ENCODE measurements at places on chromosomes 7 and 10. TPM values are rescaled to one million over a fixed set of nuclear protein-coding genes. Genes with fewer than 3 reads are reported as not detected.

The GPAM gene
- 4.6 TPM for total RNA-seq

The ZNF488 gene
- total RNA-seq: not detected

The TAC1 gene
- total RNA-seq: 1.5 TPM

The PHYHIPL gene
- total RNA-seq: 0.83 TPM

The ETV1 gene
- total RNA-seq: 7.4 TPM

The NFE2L3 gene
- 4.1 TPM for total RNA-seq

The FANK1 gene
- total RNA-seq: 6.7 TPM

The CPN1 gene
- not detected for total RNA-seq

The GPER1 gene
- total RNA-seq: 2.4 TPM

The CALML5 gene
- not detected for total RNA-seq

The GIMAP1 gene
- 4.0 TPM for total RNA-seq

The GRM8 gene
- 3.9 TPM for total RNA-seq

The ANK3 gene
- total RNA-seq: 54.7 TPM

The LRRC18 gene
- not detected for total RNA-seq

The THSD7A gene
- 16.2 TPM for total RNA-seq

The GARIN1A gene
- 6.6 TPM for total RNA-seq

The ACBD7 gene
- total RNA-seq: not detected

The LRRC4 gene
- total RNA-seq: 2.5 TPM

DNA sequence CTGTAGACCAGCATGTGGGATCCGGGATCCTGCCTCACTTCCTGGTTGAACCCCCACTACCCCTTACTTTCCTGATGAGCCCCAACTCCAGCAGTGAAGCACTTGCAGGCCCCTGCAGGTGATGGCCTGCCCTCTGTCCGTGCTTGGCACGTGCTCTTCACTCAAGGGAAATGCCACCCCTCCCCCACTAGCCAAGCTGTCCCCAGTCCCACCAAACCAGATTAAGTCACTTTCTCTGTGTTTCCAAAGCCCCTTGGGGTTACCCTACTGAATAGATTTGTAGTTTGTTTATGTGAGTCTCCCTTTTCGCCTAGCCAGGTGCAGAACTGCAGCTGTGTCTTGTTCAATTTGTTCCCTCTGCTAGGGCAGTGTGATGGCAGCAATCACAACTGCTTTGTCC lies 121.7 kb downstream of the WDFY4 start:
- DNase-seq: no peak

GRCh38 chr7:125643302-125643701 lies 713.7 kb upstream of the POT1 start:
- no peak for DNase-seq

DNA sequence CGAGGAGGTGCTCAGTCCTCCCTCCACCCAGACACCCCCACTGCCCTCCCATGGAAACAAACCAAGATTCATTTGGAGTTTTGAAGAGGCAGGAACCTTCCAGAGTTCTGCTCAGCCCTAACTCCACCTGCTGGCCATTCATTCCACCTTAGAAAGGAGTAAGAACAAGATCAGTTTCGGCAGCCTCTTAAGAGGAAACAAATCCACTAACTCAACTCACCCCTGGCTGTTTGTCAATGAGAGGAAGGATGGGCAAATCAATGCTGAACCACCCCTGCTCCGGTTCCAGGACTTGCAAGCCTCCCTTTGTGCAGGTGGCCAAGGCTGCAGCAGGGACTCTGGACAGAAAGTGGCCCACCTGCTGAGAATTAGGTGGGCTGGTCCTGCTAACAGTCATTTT lies 26.2 kb downstream of the CCDC3 start:
- DNase-seq: no peak

DNA sequence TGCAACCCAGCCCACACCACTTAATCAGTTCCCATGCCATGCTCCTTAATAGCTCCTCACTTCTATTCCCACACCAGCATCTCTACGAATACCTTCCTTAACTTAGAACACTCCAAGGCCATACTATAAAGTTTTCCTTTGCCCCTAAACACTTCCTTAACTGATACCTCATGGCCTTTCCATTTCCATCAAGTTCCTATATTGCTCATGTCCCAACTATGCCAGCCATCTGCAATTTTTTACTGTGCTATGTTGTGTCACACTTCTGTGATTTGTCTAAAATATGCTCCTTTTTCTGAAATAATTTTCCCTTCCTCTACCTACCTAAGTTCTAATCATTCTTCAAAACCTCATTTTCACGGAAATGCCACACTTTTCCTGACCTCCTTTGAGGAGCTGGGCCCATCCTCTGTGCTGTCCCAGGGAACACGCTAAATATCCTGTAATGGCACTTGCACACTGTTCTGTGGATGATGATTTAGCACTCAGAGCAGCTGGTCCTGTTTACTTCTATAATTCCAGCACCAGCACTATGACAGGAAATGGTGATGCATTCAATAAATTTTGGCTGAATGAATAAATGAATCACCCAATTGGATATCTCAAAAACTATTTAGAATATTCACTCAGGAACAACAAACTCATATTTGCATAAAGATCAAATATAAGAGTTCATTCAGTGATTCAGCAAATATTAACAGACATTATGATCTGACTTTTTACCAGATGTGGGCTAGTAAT lies 266.5 kb upstream of the HGF start:
- DNase-seq: no peak

GRCh38 chr7:7922684-7923385 lies 45.8 kb upstream of the GLCCI1 start:
- DNase-seq: no peak

- DNase-seq: no peak
Measured at GRCh38 chr7:140526787-140527664, 47.7 kb upstream of the MKRN1 start.

GRCh38 chr7:87831097-87831496 lies 45.1 kb downstream of the SLC25A40 start:
- DNase-seq: no peak

- peak; percentile 67 for DNase-seq
Measured at GRCh38 chr7:5424749-5425506, 1.3 kb upstream of the TNRC18 start.

GRCh38 chr10:6014241-6014761 lies 37.0 kb upstream of the IL15RA start:
- peak; percentile 59 for DNase-seq

DNA sequence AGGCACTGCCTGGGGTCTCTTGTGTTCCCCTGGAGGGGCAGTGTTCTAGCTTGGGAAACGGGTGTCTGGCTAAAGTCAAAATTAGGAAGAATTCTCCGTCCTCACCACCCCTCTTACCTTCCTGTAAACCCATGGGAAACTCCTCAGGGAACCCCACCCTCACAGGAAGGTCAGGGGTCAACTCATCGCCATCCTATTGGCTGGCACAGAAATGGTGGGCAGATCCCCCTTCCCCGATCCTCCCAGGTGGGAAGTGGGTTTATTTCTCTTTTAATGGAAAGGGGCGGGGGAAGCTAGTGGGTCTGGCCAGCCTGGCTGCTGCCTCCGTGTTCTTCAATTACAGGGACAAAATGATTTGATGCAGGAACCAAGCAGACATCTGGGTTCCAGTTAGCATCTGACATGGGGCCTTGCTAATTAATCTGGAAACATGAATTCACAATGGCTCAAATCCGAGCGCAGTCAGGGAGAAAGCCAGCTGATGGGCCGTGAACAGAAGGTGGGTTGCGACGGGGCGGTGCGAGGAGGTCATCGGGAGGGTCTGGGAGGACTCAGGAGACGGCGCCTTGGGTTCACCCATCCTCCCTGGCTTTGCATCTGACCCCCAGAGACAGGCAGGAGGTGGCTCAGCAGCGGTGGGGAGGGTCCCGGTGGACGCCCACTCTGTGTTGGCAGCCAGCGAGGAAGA lies 66.6 kb downstream of the SLIT1 start:
- no peak for DNase-seq

GRCh38 chr10:119686465-119687191 lies 35.4 kb downstream of the BAG3 start:
- peak; percentile 80 for DNase-seq

- no peak for DNase-seq
Measured at GRCh38 chr10:16470747-16471146, 33.9 kb downstream of the PTER start.

GRCh38 chr10:31774299-31774900 lies 154.2 kb downstream of the ARHGAP12 start:
- no peak for DNase-seq

GRCh38 chr10:131398166-131398565 lies 86.6 kb upstream of the TCERG1L start:
- DNase-seq: no peak

GRCh38 chr7:85095366-85095765 lies 91.5 kb downstream of the SEMA3D start:
- DNase-seq: no peak

GRCh38 chr10:128060341-128061250 lies 65.6 kb downstream of the MKI67 start:
- DNase-seq: no peak

- DNase-seq: no peak
Measured at GRCh38 chr7:4137552-4137951, 544.5 kb upstream of the FOXK1 start.

DNA sequence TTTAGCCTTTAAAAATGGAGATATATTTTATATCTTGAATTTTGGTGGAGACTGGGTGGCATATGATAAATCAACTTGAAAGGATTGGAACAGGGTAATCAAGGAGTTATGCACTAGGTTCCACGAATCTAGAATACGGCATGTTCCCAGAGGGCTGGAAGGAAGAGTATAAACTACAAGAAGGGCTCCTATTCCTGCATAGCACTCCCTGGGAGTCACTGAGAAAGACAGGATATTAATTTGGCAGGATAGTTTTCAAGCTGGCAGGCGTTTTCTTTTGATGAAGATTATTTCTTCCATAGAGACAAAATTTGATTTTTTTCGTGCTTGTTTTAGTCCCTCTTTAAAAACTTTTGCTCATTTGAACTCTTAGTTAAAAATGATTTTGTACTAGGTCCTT lies 119.7 kb downstream of the VWC2 start:
- no peak for DNase-seq

- DNase-seq: no peak
Measured at GRCh38 chr10:69910561-69910960, 108.9 kb downstream of the COL13A1 start.

- no peak for DNase-seq
Measured at GRCh38 chr10:3150961-3151360, 21.6 kb downstream of the PITRM1 start.

- no peak for DNase-seq
Measured at GRCh38 chr10:20858292-20859124, 38.6 kb downstream of the NEBL start.

GRCh38 chr7:112573302-112574039 lies 92.7 kb downstream of the LSMEM1 start:
- DNase-seq: no peak

GRCh38 chr7:13604178-13604577 lies 385.3 kb downstream of the ETV1 start:
- DNase-seq: no peak

GRCh38 chr10:69959911-69960310 lies 92.7 kb upstream of the MACROH2A2 start:
- no peak for DNase-seq

- DNase-seq: no peak
Measured at GRCh38 chr7:151225948-151226510, 976 bp downstream of the ABCF2 start.

- no peak for DNase-seq
Measured at GRCh38 chr7:118861581-118861980, 637.1 kb downstream of the ANKRD7 start.

DNA sequence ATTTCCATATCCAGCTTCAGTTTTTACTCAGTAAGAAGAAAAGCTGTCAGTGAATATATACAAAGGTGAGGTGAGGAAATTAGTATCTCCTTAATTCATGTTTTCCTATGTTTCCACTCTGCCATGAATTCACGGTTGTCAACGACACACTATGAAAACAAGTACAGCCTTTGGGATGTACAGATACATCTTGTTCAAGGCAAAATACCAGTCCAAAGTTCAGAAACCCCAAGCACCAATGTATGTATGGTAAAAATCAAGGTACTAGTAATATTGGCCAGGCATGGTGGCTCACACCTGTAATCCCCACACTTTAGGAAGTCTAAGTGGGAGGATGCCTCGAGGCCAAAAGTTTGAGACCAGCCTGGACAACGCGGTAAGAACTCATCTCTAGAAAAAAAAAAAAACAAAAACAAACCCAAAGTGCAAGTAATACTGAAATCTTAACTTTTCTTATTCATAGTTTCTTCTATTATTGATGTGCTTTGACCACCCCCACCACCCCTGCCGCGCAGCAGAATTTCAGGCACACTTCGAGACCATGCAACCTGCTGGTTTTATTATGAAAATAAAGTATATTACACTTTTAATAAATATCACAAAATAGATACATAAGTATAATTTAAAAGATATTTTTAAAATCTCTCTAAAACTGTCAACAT lies 3.5 kb downstream of the ESYT2 start:
- DNase-seq: no peak

GRCh38 chr7:44654255-44654796 lies 47.9 kb downstream of the OGDH start:
- no peak for DNase-seq

DNA sequence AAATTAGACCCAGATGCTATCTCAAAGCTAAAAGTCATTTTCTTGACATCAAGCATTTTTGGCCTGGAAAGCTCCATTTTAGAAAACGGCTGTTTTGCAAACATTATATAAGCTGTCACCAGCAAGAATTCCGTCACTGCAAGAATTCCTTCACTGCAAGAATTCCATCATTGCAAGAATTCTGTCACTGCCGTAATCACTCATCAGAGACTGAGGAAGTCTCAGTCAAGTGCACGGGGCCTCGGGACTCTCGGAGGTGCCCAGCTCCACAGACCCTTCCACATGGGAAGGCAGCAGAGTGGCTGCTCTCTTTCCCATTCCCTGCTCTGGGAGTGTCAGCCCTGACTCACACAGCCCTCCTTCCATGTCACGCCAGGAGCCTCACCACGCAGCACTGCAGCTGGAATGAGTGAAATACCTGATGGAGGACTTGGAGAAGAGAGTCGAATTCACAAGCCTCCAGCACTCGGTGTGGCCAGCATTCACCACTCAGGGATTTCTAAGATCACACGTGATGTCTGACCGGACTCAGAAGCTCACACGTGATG lies 168.3 kb downstream of the PTPRN2 start:
- no peak for DNase-seq

DNA sequence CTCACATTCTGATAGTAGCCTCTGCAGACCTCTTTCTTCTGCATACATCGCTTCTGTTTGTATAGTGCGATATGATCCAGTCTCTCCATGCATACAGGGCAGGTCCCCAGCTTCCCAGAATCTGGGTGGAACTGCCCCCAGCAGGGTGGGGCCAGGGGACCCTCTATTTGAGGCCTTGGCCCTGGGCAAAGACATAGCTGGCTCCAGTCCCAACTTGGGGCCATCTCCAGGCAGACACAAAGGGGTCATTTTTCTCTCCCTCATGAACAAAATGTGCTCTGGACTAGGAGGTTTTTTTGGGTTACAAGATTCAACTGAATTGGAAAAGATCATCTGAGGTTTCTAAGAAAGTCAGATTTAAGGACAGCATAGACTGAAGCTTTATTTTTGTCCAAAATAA lies 21.1 kb upstream of the HSPA12A start:
- DNase-seq: no peak

Measured in uterus (tissue), 4 donors.